Endothelial cell (in vitro differentiated cells): ENCODE measurements at places on chromosomes 1 and 21.

GRCh38 chr1:58648842-58649241 lies 51.0 kb downstream of the MYSM1 start:
- DNase-seq, result no peak

- DNase-seq, result no peak
Observed at GRCh38 chr1:78277253-78277652, 213.5 kb upstream of the PTGFR start.

DNA sequence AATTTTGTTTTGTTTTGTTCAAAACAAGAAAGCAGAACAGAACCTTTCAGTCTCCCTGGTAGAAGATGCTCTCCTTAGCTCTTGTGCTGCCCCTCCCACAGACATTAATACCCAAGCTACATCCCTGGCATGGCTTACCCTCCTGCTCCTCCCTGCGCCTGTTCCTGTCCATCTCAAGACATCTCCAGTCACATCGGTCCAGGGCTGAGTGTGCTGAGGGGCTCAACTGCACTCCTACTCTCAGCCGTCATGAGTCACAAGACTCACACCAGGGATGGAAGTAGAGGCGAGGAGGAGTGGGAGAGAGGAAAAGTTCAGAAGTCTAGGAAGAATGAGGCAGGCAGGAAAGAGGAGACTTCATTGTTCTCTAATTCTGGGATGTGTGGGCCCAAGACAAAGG lies 9.2 kb upstream of the TACSTD2 start:
- DNase-seq, result no peak

DNA sequence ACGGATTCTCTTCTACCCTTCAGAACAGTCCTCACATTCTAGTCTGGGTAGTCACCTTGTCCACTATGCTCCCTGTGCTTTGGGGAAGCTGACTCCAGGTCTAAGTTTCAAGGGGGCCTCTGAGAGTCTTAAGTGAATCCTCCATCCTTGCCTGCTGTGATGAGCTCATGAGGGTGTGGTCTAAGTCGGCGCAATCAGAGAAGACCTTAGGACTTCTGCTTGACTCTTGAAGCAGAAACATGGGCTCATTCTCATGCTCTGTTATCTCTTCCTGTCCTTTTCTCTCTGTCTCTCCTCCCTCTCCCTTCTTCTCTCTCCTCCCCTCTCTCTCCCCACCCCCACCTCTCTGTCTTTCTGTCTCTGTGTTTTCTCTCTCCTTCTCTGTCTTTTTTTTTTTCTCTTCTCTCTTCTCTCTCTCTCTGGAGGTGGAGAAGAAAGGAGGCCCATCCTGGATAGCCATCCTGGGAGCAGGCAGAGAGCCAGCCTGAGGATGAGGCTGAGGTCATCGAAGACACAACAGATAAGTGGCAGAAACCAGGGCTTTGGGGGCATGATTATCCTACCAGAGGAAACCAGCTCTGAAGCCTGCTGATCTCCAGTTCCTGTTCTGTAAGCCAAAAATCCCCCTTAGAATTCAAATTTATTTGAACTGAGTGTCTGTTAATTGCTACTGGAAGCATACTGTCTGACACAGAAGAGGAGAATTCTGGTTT lies 245.6 kb downstream of the SIPA1L2 start:
- no peak for DNase-seq

DNA sequence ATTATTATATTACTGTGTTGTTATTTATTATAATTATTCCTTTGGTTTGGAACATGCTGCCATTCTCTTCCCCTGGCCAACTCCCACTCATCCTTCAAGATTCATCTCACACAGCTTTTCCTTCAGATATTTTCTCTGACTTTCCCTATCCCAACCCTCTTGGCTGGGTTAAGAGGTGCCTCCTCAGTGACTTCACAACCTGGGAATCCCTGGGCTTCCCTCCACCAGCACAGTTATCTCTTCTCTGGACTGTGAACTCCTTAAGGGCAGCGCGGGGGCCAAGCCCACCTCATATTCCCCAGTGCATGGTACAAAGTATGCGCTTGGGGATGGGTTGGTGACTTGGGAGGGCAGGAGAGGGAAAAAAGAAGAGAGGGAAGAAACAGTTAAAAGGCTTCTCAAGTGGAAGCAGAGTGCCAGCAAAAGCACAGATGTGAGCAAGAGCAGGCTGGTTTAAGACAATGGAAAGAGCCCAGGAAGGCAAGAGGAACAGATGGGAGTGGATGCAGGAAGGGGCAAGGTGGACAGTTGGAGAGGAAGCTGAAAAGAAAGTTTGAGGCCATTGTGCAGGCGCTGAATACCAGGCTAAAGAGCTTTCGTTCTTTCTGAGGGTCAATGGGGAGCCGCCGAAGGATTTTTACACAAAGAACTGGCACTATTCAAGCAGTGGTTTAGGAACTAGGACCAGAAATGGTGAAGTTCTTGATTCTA lies 132.3 kb downstream of the BEND5 start:
- no peak for DNase-seq

DNA sequence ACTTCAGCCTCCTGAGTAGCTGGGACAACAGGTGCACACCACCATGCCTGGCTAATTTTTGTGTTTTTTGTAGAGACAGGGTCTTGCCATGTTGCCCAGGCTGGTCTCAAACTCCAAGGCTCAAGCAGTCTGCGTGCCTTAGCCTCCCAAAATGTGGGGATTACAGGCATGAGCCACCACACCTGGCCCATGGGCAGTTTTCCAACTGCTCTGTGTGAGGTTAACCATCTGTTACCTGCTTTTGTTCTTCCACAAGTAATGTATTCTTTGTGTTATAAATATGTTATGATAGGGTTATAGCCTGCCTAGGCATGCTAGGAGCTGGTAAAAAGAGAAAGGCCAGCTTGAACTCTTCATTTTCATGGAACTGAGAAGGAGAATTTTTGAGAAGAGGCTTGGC lies 30.7 kb downstream of the TUFT1 start:
- DNase-seq, result no peak

- DNase-seq, result no peak
Observed at GRCh38 chr1:215473943-215474342, 93.2 kb upstream of the KCTD3 start.

DNA sequence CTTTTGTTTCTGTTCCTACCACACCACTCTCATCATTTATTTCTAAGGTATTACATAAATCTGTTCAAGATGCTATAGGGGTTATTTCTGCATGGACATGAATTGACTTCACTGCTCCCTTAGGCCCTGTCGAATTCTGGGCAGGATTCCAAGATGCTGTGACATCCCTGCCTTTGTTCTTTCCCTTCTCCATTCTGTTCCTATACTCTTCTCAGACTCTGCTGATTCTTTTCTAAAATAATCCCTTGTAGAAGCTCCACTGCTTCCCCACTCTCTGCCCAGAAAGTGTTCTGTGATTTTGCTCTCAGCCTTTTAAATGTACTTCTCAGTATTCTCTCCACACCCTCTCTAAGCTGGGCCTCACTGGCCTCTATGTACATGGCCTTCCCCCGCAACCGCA lies 99.2 kb downstream of the PHTF1 start:
- no peak for DNase-seq

DNA sequence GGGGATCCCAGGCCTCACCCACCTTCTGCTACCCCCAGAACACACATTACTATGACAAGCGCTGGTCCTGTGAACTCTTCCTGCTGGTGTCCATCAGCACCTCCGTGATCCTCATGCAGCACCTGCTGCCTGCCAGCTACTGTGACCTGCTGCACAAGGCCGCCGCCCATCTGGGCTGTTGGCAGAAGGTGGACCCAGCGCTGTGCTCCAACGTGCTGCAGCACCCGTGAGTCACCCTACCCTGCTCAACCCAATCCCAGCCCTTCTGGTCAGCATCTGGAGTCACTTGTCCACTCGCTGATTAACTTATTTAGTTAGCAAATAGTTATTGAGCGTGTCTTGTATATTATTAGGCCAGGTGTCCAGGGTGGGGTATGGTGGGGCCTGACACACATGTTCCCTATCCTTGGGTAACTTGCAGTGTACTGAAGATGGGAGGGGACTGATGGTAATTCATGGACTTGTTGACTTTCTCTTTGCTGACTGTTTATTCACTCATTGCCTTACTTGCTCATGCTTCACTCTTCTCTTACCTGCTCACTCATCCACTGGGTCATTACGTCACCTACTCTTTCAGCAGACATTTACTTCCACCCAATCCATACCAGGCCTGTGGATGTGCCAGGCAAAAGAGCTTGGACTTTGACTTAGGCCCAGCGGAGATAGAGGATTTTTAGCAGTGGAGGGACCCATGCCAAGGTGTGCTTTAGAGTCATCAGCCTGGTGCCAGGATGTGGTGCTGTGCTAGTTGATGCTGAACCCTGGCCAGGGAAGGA lies 12.9 kb upstream of the KPNA6 start:
- DNase-seq, result no peak

DNA sequence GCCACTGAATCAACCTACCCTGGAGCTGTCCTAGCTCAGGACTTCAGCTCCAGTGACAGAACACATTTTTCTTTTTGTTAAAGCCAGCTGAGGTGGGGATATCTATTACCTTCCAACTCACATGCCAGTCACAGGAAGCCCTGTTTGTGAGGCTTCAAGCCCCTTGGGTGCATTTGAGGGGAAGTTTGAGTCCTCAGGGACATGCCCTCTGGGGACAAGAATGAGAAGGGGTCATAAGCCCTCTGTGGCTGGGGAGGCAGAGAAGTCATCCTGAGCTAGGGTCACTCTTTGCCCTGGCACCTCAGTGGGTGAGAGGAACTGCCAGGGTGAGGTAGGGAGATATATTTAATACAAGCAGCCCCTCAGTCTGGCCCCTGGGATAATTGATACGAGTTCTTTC lies 33.5 kb upstream of the CLDN14 start:
- DNase-seq, result no peak

DNA sequence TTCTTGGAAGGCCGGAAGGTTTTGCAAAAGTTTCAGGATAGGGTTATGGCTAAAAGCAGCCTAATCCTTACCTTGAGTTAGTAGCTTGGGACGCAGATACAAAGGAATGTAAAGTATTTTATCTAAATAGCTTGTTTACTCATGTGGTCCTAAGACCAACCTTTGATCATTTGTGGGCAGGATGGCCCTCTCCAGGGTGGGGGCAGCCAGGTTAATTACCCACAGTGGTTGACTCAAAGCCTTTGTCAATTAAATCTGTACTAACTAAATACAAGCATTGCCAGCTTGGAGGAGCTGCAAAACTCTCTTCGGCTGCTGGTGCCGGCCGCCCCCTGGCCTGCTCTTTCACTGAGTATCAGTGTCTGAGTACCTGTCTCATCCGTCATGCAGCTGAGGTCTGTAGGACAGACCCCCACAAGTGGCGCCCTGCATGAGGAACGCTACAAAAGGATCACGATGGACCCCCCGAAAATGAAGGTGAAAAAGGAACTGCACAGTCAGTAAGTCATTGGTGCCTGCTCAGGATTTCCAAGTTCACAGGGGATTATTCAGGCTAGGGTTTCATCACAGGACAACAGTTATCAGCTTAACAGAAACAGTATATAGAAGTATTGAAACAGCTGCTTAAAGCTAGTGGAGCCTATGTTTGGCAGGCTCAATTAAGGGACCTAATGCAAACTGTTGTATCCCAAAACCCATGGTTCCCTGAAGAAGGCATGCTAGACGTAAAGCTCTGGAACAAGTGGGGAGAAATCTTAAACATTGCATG lies 212.5 kb upstream of the MAP1LC3C start:
- no peak for DNase-seq

DNA sequence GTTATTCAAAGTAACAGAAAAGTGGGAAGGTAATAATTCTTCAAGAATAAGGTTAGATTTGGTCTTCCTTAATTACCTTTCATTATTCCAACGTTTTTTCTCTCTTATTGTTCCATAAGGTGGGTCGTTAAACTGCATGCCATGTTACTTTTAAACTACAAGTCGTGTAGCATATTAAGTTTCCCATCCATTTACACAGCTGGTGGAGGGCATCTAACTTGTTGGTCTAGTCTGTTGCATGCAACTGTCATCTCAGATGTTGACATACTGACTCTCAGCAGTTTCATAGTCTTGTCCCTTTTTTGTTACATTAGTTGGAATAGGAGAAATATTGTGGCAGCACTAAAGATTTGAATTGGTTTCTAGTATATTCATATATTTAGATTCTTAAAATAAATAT lies 54.6 kb upstream of the BMP8A start:
- DNase-seq, result no peak
